ENCODE measurements at places on chromosomes 13 and 19.

DNA sequence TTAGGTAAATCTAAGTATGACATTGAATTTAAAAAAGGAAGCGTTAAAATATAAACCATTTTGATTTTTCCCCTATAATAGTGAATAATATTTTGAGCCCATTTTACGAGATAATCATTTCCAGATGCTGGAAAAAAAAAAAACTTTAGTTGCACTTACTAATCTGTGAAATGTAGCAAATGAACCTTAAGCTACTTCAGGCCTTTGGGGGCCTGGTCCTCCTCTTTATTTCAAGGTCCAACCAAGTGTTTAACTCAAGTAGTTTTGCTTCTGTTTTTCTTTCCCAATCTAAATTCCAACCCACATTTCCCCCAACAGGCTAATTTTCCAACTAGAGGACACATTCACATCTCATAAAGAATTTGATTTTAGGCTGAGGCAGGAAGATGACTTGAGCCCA, 101.2 kb downstream of the TNFRSF19 start:
- no peak for DNase-seq

DNA sequence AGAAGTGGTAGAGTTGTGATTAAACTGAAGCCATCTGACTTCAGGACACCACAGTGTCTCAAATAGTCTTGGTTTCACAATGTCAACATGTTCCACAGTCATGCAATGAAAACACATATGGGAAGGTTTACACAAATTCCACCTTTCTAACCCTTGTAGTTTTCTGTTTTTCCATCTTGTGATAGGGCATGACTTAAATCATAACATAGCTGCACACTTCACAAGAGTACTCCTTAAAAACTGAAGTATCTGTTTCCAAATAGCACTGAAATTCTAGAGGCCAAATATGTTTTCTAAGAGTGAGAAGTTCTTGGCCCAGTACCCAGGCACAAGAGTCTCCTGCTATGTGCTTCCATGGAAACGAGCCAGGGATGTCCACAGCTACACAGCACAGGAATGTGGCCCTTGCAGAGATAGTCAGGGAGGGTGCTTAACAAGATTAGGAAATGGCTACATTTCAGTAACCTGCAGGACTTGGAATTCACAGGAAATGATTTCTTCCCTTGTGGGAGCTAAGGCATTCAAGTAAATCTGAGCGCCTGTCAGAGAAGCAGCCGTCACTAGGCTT, 269.1 kb downstream of the NDFIP2 start:
- no peak for DNase-seq

DNA sequence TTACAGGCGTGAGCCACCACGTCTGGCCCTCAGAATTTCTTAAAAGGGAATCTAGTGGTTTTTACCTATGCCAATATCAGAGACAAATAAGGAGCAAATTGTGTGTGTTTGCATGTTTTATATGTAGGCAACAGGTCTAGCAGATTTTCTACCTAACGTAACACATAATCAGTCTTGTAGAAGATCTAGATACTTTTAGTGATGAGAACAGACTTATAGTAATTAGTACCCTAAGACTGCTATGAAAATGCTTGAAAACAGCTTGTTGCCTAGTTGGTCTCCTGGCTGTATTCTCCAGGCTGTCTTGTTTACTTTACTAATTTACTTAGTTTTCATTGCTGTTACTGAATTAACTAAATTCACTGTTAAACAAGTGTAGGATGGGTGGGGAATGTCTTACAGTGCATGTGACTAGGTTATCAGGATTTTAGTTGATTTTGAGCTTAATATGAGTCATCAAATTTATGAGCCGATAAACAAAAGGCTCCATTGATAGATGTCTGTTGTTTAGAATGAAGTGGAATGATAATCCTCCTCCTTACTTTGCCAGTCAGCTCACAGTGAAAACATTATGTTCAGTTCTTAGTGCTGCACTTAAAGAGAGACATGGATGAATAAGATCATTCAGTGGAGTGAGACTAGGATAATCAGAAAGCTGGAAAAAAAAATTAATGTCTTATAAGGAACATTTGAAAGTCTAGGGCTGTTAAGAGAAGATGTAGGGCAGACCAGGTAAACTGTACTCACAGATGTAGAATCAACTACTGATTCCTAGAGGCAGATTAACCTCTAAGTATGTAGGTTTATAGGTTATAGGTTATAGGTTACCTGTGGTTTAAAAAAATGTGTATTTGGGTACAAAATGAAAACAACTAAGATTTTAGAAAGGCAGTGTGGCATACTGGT, 22.4 kb downstream of the GTF2F2 start:
- DNase-seq = no peak

GRCh38 chr19:41897181-41897580, 14.2 kb downstream of the ARHGEF1 start:
- no peak for DNase-seq

All from stimulated activated CD4-positive, alpha-beta T cell treated with anti-CD3 and anti-CD28 coated beads, Interleukin-1b, Interleukin-23, amount 100 ng/mL, for 48 hours (primary cell).